ENCODE measurements at places on chromosomes 7 and 10. TPM values are rescaled to one million over a fixed set of nuclear protein-coding genes. Genes with fewer than 3 reads are reported as not detected.

- DNase-seq, result no peak
These were observed 137.1 kb downstream of the CUX1 start for GRCh38 chr7:101954499-101954898.

- DNase-seq, result no peak
These were observed 127.9 kb upstream of the AKR1E2 start for GRCh38 chr10:4698075-4698474.

SMKR1 gene
- total RNA-seq, result not detected

FAM25C gene
- not detected for total RNA-seq

- no peak for DNase-seq
These were observed 995 bp upstream of the INPP5F start for GRCh38 chr10:119724593-119725516.

DNA sequence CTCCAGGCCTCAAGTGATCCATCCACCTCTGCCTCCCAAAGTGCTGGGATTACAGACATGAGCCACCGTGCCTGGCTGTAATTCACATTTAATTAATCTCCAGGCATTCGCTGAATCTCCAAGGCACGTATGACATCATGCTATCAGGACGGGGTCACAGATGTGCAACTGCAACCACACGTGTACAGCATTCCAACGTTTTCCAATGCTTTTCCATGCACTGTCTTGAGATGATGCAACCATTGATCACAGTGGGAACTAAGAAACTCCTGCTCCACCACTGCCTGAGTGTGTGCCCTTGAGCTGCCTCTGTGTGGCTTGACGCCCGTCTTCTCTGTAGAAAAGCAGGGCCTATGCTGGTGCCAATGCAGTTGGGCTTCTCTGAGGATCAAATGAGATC lies 119.8 kb upstream of the LYZL2 start:
- DNase-seq, result no peak

DNA sequence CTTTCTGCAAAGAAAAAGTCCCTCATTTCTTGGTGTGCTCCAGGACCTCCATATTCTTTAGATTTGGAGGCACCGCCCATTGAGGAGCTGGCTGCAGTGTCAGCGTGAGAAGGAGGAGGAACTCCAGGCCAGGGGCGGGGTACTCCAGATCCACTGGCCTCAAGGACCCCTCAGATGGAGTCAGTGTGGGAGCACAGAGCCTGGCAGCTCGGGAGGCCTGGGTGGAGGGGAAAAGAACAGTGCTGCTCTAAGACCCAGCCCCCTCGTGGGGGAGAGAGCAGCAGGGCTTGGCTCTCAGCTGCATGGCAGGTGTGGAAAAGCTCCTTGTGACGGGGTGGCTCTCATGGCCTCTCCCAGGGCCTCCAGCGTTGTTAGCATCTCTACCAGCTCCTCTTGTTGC lies 70.5 kb downstream of the ITGB1 start:
- no peak for DNase-seq

GIMAP5 gene
- total RNA-seq, result 47.0 TPM

DPCD gene
- 6.6 TPM for total RNA-seq

- no peak for DNase-seq
These were observed 699.9 kb downstream of the INHBA start for GRCh38 chr7:41002741-41003610.

GRCh38 chr7:10838228-10838627 lies 135.4 kb upstream of the PHF14 start:
- DNase-seq, result no peak

- no peak for DNase-seq
These were observed 293.9 kb downstream of the SNX13 start for GRCh38 chr7:17646253-17646956.
